Ovary (tissue), 10 donors: ENCODE measurements at places on chromosomes 2 and 18.
A peak's percentile ranks its signal among the peaks of the same experiment; 100 is the strongest.

GRCh38 chr2:201257381-201257955 is 2.9 kb upstream of the CASP8 start:
- no peak for DNase-seq

DNA sequence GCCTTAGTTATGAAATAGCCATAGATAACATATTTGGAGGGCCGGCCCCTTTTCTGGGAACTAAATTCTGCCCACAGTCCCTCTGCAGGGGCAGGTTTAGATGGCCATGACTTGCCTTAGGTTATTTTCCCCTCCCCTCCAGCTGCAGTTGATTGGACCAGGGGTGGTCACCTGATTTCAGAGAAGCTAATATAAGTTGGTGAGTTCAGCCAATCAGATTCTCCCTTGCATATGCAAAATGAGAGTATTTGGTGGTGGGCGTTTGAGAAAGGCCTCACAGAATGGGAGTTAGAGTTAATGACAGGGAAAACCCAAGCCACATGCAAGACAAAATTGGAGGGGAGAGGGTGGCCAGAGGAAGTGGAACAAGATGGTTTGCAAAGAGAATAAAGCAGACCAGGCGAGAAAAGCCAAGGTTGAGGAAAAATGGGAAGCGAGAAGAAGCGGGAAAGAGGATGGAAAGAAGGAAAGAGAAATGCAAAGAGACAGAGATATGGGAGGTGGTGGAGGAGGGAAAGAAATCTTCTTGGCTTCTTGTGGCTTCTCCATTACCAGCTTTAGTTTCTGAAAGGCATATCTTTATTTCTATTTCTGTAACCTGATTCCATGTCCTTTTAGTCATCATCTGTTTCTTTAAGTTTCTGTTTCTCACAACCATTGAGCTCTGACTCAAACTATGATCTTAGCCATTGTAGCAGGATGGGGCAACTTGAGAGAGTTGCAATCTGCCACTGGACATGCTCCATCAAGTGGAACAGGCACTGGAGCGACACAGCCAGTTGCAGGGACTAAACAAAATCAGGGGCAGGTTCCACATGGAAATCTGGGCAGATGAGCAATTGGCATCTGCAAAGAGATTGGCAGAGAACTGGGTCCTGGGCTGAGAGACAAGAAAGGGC is 108.1 kb upstream of the SIX3 start:
- no peak for DNase-seq

GRCh38 chr2:133266926-133267590 is 301.2 kb downstream of the NCKAP5 start:
- DNase-seq, result no peak

DNA sequence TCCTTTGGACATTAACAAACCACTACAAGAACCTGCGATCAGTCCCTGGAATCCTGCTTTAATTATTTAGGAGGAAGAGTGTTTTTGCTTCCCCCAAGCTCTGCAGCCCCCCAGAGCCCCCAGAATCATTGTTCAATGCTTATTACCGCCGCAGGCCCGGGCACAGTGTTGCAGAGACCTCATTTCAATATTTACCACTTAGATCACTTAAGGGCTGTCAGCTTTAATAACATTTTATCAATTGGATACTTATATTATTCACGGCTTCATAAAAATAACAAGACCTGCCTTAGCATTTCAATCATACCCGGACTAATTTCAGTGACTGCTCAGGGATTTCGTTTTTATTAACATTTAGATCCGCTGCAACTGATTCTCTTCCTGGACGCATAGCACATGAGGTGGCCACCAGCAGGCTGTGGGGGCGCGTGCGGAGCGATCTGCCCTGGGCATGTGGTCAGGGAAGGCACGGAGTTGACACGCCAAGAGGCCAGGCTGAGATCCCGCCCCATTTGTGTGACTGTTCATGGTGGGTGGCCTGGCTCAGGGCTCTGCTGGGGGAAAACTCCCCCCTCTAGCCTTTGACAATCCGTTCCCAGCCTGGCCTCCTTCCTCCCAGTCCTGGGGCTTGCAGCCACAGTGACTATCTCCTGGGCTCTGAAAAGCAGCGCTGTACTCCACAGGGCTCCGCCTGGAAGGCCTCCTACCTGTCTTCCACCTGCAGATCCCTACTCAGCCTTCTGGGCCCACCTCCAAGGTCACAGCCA is 267.6 kb downstream of the SRBD1 start:
- DNase-seq, result no peak

DNA sequence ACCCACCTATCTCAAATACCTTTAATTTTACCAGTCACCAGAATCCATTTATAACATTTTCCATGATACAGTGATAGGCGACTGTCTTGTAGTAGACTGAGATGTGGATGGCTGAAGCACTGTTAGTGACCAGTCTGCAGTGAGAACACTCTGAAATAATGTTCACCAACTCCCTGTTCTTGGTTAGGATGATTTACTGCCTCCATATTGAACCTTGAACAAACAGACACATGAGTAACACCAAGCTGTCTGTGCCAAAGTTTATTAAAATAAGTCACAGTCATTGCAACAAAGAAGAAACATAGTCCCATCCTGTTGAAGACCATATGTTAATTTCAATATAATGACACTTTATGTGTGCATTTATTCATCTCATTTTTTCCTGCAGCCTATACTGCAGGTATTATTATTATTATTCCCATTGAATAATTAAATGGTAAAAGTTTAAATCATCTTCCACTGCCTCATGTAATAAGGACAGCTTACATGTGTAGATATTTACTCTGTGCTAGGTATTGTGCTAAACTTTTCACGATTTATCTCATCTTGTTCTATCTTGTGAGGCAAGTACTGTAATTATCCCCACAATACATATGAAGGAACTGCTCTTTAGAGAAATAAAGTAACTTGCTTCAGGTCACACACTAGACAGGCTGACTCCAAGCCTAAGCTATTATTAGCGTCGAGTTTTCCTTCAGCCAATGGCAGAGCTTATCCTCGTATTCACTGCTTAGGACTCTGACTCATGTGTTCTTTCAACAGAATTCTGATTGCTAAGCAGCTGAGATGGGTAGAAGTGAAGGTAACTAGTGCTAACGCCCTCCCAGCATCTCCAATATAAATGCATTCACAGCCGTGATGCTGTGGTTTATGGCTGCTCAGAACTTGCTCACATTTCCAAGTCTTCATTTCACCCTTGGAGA is 62.5 kb downstream of the ONECUT2 start:
- no peak for DNase-seq

DNA sequence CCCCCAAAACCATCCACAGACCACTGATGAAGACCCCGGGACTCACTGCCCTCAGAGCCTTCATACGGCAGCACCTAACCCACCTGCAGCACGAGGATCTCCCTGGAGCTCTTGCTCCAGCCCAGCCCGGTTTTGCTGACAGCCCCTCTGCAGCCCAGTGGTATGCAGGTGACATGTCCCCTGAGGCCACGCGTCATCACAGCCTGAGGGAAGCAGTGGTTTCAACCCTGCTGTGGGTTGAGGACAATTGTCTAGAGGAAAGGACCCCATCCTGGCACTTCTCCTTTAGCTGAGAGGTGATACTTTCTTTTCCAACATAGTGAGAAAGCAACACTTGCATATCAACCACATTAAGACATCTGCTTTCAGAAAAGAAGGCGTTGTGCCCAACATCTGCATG is 134.0 kb downstream of the SEPTIN10 start:
- DNase-seq, result no peak

DNA sequence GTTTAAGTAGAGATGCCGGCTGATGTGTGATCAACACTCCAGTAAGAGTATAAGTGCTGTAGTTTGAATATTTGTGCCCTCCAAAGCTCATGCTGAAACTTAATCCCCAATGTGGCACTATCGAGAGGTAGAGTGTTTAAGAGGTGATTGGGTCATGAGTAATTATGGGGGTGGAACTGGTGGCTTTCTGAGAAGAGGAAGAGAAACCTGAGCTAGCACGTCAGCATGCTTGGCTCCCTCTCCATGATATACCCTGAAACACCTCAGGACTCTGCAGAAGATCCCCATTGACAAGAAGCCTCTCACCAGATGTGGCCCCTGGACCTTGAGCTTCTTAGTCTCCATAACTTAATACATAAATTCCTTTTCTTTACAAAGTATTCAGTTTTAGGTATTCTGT is 584.8 kb downstream of the TSN start:
- no peak for DNase-seq

- no peak for DNase-seq
Measured at GRCh38 chr2:229087843-229088516, 183.1 kb downstream of the PID1 start.

DNA sequence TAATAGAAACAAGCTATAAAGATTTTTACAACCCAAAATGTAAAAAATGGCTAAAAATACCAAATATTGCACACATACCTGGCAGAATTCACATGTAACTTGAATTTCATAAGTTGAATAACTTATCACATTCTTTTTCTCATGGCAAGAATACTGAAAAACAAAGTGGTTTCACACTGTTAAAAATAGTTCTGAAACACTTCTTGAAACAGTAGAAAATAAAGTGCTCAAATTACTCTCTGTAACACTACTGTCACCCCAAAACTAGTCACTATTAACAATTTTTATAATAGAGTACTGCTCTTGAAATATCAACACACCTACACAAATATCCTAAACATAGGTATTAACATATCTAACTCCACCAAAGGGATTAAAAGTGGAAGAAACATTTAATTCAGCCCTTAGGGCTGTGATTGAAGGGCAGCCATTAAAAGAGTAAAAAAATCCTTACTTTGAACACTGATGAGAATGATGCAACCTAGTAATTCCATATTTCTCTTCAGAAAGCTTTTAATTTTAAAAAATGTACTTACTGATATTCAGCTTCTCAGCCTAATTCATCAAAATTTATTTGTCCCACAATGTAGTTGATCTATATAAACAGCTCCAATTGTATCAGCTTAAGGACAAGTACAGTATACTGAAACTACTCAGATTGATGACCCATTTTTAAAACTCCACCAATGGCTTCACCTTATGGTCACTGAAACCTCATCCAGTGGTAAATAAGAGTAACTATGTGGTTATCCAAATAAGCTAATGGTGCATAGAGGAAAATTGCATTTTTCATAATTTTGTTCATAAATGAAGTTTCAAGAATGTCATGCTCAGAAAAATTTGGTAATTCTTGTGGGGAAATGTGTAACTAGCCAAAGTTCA is 31.4 kb downstream of the ATF2 start:
- no peak for DNase-seq

DNA sequence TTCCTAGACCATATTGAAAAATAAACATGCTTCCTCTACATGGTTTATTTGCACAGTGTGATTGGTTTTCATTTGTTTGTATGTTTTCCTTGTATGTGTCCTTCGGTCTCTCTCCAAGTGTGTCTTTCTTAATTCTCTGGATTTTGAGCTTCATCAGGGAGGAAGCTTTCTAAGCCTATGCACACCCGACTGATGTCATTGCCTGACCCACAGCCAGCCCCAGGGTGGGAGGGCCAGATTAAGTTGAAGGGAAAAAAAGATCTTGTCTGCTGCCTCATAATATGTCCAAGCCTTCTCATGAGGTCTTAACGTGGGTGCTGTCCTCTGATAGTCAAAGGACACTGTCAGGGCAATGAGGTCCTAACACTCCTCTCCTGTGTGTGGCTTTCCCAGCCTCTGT is 115.2 kb downstream of the MARCHF4 start:
- DNase-seq, result no peak

DNA sequence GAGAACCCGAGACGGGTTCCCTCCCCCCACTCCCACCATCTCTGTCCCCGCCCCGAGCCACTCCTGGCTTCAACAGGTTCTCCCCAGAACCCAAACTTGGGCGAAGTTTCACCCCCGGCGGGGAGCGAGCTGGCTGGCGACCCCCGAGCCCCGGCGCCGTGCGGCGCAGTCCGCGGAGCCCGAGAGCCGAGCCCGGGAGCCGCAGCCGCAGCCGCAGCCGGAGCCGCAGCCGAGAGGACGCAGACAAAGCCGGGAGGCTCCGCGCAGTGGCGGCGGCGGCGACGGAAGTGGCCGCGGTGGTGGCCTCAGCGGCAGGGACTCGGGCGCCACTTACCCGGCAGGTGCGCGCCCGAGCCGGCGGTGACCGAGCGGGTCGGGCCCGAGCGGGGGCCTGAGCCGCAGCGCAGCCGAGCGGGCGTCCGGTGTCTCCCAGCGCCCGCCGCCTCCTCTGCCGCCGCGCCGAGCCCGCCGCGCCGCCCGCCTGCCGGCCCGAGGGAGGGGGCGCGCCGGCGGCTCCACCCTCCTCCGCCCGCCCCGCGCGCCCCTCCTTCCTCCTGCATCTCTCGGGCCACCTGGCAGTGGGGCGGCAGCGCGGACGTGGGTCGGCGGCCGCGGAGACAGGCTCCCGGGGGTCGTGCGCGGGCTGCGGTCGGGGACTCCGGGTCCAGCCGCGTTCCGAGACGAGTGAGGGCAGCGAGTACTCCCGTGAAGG is at the start of gene ECEL1:
TSS of gene ECEL1 (minus strand) at position 450 of the 712 bp plus-strand sequence. CDS start 1,181 bp downstream, outside the sequence.
- DNase-seq, result peak; percentile 43

GRCh38 chr2:193542762-193543161 is 1348.0 kb upstream of the TMEFF2 start:
- DNase-seq, result no peak

- no peak for DNase-seq
Measured at GRCh38 chr18:10727477-10727876, 201.7 kb downstream of the NAPG start.

DNA sequence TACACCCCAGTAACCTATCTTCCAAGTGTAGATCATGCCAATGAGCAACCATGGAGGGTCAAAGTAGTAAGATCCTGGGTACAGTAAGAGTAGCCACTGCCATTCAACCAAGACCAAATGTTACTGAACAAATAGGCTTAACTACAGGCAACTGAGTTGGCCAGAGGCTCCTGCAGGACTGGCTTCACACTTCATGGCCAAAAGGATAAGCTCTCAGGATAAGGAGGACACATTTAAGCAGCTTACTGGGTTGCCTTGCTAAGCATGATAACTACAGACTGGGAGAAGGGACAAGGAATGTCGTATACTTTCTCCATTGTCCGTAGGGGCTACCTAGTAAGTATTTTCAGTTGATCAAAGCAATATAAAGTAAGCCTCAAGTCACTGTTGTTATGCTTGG is 174.7 kb downstream of the INO80D start:
- no peak for DNase-seq

- DNase-seq, result peak; percentile 76
Measured at GRCh38 chr2:45964223-45964841, 312.9 kb downstream of the PRKCE start.

GRCh38 chr18:35458677-35459441 is 38.9 kb downstream of the INO80C start:
- no peak for DNase-seq

DNA sequence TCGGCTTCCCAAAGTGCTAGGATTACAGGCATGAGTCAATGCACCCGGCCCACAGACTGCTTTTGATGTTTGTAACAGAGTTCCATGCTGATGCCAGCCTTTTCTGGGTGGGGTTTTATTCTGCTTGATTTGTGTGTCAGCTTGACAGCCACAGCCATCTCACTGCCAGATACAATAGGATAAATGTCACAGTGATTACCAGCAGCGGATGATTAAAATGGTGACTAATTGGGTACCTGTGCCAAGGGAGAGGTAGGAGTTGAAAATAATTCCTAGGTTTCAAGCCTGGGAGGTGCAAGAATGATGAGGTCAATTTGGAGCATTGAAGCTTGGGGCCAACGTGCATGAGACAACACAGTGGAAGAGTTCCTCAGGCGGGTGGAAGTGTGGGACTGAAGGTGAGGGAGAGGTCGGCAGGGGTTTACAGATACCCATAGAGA is 39.4 kb downstream of the SH2D6 start:
- DNase-seq, result no peak

- DNase-seq, result no peak
Measured at GRCh38 chr18:48550101-48550729, 11.4 kb downstream of the CTIF start.

- DNase-seq, result no peak
Measured at GRCh38 chr18:13530879-13531387, 195.4 kb downstream of the FAM210A start.
